Cardiac septum (tissue), 1 donor: ENCODE measurements at places on chromosomes 3 and 15. TPM values are rescaled to one million over a fixed set of nuclear protein-coding genes. Genes with fewer than 3 reads are reported as not detected.

ATP13A5 gene
- total RNA-seq = not detected

ISLR gene
- total RNA-seq = 16.2 TPM

SOX2 gene
- not detected for total RNA-seq

CELF6 gene
- 0.70 TPM for total RNA-seq

KCNAB1 gene
- total RNA-seq = 2.5 TPM

SQOR gene
- total RNA-seq = 12.3 TPM

ITGA11 gene
- total RNA-seq = 9.3 TPM

OXTR gene
- 0.30 TPM for total RNA-seq

CHRNA3 gene
- 0.65 TPM for total RNA-seq

LIPH gene
- total RNA-seq = 0.51 TPM

GMNC gene
- total RNA-seq = 0.19 TPM

CCDC39 gene
- total RNA-seq = not detected

CHP1 gene
- 104 TPM for total RNA-seq

EPHA6 gene
- 0.24 TPM for total RNA-seq

GOLGA6B gene
- not detected for total RNA-seq

GRCh38 chr3:43180694-43181093, 74.8 kb upstream of the POMGNT2 start:
- DNase-seq = peak; percentile 29

GRCh38 chr3:159645874-159646273, 342.8 kb upstream of the IL12A start:
- DNase-seq = no peak

- DNase-seq = no peak
Observed at GRCh38 chr15:74272812-74273211, 36.7 kb downstream of the CCDC33 start.

GRCh38 chr15:89714775-89715174, 24.2 kb downstream of the WDR93 start:
- no peak for DNase-seq

GRCh38 chr3:66812136-66812535, 186.0 kb upstream of the KBTBD8 start:
- DNase-seq = no peak

DNA sequence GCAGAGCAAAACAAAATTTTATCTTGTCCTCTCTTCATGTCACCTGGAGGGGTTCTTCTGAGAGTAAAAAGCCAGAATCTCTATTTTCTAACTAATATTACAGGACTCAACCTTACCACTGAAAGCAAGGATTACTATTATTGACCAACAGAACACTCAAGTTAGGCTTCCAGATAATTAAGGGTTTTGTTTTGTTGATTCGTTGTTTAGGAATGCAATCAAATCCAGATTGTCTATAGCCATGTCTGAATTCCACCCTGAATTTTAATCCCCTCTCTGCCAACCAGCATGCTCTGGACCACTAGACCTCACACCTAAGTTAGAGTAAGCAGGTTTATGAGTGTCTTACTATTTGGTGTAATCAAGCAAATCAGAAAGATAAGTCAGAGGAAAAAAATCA, 90.7 kb downstream of the PEAK1 start:
- DNase-seq = no peak

DNA sequence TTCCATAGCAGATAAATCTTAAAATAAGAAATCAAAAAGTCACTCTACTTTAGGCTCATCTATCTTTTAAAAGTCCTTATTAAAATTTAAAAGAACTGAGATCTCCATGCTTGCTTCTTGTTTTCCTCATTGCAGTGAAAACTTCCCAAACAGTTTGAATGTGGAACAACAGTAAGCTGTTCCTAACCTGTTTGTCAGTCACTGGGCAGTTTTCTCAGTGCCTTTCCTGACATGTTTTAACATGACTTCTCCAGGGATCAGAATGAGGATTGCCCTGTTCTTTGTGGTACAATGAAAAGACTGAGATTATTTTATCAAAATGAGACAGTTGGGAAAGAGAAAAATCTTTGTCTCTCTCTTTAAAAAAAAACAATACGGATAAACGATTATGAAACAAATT, 774 bp downstream of the GPR87 start:
- no peak for DNase-seq

DNA sequence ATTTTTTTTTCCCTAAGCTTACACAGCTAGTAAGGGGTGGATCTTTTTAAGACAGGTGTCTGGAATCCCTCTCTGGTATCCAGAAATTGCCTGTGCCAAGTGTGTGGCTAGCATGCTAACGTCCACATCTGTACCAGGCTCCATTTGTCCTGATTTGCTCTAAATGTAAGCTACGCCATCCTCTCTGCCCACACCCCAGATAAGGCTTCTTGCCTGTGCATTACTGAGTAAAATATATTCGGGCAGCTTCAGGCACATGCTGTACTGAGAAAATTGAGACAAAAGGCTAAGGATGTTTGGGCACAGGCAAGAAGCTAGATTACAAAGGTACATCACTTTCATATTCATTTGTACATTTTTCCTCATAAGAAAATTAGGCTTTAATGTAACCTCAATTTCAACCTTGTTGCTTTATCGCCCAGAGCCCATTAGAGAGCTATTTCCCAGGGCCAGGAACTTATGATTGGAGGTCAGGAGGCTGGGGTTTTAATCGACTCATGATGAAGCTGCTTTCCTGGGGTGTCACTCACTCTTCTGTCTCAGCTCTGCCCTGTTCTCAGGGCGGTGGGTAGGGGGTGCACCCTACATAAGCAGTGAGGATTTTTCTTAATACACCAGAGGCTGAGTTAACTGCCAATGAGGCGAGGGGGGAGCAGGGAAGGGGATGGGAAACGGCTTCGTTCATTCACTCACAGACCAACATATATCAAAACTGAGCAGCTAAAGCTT, 106.3 kb downstream of the RORA start:
- no peak for DNase-seq

GRCh38 chr15:80010131-80010673, 39.2 kb upstream of the BCL2A1 start:
- DNase-seq = no peak

GRCh38 chr3:171566803-171567422, 106.7 kb upstream of the TNIK start:
- DNase-seq = no peak

DNA sequence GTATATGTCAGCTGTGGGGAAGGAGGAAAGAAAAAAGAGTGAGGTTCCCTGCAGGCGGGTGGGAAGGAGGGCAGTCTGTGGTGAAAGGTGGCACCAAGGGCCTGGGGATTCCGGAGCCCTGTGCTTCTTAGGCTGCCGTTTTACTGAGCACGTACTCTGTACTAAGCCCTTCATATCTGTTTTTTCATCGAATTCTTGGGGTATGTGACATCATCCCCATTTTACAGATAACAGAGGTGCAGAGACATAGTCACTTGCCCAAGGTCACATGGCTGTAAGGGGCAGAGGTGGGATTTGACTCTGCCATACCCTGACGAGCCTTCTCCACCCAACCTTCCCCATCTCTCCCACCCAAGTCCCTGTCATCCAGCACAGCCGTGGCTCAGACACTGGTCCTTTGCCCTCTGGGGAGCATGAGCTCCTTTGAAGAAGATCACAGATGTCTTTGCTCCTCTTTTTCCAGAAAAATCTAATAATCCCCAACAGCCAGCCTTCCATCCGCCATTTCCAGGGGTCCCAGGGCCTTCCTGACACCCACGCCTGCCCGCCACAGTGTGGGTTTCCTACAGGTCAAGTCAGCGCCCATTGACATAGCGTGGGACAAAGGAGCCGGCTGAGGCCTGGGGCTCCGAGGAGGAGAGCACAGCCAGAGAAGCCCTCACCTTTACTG, 24.2 kb downstream of the CYP11A1 start:
- DNase-seq = no peak

GRCh38 chr3:123672429-123673146, 87.7 kb upstream of the HACD2 start:
- DNase-seq = no peak

DNA sequence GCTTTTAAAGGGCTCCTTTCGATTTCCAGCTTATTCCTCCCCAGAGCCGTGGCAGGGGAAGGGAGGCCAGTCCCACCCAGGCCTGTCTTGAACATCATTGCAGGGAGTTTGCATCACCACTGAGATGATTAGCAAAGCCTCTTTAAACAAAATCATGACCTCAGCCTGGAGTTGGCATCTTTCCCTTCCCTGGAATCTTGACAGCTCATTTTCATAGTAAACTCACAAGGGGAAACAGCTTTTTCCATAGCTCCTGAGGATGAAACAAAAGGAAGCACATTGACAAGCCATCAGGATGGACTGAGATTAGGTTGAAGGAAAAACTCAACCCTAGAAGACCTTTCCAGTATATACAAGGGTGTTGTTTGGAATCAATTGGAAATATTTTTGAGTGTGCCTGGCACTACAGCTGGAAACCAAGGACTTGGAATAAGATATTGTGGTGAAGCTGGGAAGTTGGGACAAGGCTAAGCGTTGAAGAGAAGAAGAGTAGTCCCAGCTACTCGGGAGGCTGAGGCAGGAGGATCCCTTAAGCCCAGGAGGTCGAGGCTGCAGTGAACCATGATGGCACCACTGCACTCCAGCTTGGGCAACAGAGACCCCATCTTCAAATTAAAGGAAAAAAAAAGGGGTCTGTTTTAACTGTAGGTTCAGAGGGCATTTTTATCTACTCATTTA, 3.1 kb upstream of the LARP6 start:
- peak; percentile 84 for DNase-seq

DNA sequence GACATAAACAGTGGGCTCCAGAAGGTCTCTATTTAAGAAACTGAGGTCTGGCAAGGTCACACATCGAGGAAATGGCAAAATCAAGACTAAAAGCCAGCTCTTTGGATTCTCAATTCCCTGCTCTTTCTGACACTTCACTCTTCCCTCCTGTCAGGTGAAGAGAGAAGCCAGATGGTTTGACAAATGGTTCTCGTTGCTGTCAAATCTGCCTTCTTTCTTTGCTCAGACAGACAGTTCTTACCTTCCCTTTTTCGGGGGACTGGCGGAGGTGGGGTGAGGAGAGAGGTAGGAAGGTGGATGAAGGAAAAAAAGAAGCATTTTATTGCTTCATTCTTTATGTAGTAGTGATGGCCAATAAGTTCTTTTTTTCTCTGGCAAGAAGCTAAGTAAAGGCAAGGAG, 133.4 kb downstream of the LPP start:
- DNase-seq = no peak

DNA sequence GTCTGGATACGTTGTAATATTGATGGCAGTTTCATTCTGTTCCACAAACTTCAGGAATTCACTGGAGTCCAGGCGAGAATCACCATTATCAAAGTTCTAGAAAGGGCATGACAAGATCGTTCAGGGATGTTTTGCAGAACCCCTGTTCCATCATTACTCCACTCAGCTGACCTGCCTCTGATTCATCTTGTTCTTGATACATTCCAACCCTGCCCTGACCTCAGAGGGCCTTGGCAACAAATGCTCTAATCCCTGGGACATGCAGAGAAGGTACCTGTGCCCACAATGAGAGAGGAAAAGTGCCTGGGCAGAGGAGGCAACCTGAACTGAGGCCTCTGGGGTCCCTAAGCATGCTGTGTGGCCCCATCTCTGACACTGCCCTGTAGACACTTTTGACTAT, 45.9 kb downstream of the FSTL1 start:
- no peak for DNase-seq

- no peak for DNase-seq
Observed at GRCh38 chr3:110562621-110563020, 509.0 kb upstream of the NECTIN3 start.

GRCh38 chr3:12730506-12731242, 28.4 kb downstream of the TMEM40 start:
- no peak for DNase-seq

GRCh38 chr3:74066456-74066855, 441.7 kb upstream of the PDZRN3 start:
- DNase-seq = no peak

DNA sequence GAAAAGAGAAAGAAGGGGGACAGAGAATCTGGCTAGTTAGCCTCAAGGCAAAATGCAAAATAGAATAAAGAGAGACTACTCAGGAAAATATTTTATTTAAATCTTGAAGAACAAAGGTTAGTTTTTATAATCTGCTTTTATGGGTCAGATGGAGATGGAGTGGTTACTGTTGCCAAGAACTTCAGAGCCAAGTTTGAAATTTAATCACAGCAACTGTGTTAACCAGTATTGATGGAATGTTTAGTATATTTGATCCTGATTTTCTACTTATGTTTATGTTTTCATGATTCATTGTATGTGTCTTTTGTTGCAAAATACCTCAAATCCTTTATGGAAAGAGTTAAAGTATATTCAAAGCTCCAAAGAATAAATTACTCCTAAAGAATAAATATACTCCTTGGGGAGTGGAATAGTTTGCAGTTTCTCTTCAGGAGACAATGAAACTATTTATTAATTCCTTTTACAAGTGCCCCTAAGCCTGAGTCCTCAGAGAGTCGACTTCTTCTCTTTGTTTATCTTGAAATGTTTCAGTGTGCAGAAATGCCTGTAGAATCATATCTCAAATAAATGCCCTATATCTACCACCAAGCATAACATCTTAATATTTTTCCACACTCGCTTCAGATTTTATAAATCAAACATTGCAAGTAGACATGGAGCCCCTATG, 60.9 kb upstream of the THSD4 start:
- DNase-seq = no peak

GRCh38 chr15:67103869-67104268, 38.5 kb downstream of the SMAD3 start:
- no peak for DNase-seq

DNA sequence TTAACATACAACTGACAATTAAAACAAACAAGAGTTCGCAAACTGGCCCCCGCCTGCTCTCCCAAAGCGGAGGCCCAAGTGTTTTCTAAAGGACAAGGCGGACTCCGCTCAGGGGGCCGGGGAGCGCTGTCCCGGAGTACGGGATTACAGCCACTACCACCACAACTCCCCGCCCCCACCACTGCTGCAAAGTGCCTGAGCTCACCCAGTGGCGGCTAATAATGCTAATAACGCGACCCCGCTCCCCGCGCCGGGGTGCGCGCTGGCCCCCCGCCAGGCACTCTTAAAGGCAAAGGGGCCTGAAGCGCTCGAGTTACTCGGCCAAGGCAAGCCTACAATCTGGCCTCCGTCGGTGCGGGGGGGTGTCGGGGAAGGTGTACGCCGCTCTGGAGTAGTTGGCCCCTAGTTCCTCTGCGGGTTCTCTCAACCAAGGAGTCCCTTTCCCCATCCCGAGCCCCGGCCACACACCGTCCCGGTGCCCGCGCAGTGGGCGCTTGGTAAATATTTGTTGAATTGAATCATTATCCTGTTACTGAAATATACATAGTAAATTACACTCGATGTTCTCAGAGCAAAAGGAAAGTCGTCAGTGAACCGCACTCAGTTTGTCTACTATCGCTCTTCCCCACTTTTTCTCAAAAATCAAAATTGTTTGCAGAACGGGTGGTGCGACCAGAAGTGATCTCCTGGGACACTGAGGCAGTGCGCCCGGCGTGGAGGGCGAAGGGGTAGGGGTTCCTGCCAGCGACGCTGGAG, 827 bp downstream of the WNT5A start:
- no peak for DNase-seq

GRCh38 chr15:80185152-80185551, 32.4 kb downstream of the FAH start:
- DNase-seq = peak; percentile 15

GRCh38 chr3:4722103-4722502, 229.0 kb downstream of the ITPR1 start:
- DNase-seq = no peak

- DNase-seq = no peak
Observed at GRCh38 chr15:97680606-97681220, 279.8 kb upstream of the ARRDC4 start.
